Activated T-cell treated with anti-CD3 and anti-CD28 coated beads for 1 hour (primary cell): ENCODE measurements at places on chromosomes 6 and 20.
A peak's percentile ranks its signal among the peaks of the same experiment; 100 is the strongest.

- DNase-seq, result no peak
Observed at GRCh38 chr6:155223646-155224451, 40.0 kb upstream of the CLDN20 start.

DNA sequence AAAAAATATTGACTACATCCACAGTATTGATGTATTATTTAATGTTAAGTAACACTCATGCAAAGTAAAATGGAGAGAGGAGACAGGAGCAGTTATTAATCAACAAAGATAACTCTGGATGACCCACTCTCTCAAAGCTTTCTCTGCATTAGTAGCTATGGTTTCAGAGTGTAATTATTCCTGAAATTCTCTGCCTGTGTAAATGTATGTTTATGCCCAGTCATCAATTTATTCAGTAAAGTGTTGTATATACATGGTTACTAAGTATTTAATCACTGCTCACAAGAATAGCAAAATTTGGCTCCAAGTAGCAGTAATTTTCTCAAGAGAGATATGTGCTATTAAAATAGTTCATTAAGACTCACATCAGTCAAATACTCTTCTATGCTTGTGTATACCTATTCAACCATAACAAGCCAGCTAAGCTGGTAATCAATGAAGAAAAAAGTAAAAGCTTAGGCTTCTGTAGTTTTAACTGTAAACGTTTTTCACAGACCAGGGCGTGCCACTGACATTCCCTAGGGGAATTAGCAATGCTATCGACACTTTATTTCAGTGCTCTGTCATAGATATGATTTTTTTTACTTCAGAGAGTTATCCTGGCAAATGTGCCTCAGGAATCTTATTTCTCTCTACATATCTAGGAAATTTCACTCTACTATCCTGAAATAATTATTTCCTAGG is 54.0 kb upstream of the RAB32 start:
- DNase-seq, result no peak

DNA sequence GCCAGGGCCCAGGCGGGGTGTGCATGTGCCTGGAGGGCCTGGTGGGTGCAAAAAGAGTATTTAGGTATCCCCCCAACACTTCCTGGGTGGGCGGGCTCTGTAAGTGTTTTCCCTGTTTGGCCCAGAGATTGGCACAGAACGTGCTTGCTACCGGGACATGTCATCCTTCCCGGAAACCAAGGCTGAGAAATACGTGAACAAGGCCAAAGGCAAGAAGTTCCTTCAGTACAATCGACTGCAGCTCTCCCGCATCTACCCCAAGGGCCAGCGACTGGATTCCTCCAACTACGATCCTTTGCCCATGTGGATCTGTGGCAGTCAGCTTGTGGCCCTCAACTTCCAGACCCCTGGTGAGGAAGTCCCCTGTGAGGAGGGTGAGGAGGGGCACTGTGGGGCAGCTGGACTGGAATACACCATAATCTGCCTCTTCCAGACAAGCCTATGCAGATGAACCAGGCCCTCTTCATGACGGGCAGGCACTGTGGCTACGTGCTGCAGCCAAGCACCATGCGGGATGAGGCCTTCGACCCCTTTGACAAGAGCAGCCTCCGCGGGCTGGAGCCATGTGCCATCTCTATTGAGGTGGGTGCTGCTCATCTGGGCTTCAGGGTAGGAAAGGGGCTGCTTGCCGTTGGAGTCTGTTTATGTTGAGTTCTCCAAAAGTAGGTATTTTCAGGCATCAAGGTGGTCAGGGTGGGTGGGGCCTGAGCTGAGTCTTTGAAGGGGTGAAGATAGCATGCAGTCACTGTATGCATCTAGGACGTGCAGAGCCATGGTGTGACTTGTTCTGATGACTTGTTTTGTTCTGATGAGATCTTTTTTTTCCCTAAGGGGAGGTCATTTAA is 35.2 kb downstream of the PLCG1 start:
- DNase-seq, result no peak

DNA sequence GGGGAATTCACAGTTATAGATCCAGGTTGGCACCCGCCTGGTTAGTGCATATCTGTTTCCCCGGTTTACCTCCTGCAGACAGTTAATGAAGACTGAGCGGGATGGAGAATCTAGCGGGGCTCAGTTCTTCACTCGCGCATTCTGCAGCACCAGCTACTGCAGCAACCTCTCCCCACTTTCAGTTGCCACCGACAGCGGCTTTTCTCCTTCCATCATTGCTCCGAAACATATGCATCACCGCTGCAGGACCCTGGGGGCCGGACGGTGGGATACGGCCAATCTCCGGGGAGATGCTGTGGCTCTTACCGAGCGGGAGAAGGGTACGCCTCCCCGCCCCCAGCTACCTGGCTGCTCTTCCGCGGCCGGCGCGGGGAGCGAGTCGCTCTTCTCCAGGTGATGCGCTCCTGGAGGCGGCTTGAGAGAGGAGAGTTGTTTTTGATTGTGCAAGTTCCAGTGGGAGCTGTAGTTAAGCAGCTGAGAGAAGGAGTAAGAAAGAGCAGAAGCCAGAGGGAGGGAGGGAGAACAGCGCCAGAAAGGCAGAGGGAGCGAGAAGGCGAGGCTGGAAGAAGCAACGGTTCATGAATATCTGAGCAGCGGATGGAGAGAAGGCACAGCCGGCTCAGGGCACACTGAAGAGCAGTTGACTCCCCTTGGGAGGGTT is at the start of gene SGK1:
Gene SGK1 (minus strand): TSS at position 642 of the 661 bp plus-strand sequence. CDS start 652 bp downstream, outside the sequence.
- peak; percentile 15 for DNase-seq

- no peak for DNase-seq
Observed at GRCh38 chr6:132713352-132714134, at the start of gene VNN1. Gene VNN1 (minus strand): TSS chr6:132714055. CDS start chr6:132714035, 20 bp downstream.

GRCh38 chr6:6366803-6367202 is 46.3 kb upstream of the F13A1 start:
- DNase-seq, result no peak

GRCh38 chr6:11785415-11785773 is 6.8 kb upstream of the ADTRP start:
- DNase-seq, result no peak

GRCh38 chr6:87630746-87631145 is 40.8 kb downstream of the ORC3 start:
- no peak for DNase-seq

- DNase-seq, result no peak
Observed at GRCh38 chr6:18477301-18477941, 90.3 kb downstream of the RNF144B start.

DNA sequence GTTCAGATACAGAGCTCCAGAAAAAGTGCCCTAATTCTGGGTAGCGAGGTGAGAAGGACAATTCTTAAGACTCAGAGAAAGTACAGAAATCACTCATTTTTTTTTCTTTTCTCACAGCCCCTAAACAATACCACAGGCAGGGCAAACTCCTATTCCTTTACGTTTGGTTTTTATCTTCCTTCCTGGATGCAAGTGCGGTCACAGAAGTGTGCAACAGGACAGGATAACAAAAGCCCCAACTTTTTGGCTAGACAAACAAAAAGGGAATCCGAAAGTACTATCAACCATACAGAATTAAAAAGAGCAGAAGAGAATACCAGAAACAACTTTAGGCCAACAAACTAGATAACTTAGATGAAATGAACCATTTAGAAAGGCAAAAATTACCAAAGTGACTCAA is 18.4 kb upstream of the BEND6 start:
- DNase-seq, result no peak

DNA sequence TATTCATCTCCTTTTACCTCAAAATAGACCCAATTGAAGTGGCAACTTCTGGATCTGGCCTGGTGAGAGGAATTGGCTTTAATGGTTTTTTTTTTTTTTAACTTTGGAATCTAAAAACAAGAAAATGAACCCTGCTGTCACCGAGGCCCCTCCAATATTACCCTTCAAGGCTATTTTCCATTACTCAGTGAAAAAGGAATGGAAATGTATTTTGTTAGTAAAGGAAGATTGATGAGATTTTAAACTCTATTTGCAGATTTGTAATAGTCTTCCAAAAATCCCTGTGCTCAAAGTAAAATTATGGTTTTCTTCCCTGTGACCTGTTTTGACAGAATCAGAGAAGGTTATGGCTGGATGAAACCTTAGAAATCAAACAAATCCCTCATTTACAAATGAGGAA is 102.9 kb downstream of the TMEM170B start:
- no peak for DNase-seq

- no peak for DNase-seq
Observed at GRCh38 chr6:20313051-20313450, 88.6 kb upstream of the E2F3 start.

DNA sequence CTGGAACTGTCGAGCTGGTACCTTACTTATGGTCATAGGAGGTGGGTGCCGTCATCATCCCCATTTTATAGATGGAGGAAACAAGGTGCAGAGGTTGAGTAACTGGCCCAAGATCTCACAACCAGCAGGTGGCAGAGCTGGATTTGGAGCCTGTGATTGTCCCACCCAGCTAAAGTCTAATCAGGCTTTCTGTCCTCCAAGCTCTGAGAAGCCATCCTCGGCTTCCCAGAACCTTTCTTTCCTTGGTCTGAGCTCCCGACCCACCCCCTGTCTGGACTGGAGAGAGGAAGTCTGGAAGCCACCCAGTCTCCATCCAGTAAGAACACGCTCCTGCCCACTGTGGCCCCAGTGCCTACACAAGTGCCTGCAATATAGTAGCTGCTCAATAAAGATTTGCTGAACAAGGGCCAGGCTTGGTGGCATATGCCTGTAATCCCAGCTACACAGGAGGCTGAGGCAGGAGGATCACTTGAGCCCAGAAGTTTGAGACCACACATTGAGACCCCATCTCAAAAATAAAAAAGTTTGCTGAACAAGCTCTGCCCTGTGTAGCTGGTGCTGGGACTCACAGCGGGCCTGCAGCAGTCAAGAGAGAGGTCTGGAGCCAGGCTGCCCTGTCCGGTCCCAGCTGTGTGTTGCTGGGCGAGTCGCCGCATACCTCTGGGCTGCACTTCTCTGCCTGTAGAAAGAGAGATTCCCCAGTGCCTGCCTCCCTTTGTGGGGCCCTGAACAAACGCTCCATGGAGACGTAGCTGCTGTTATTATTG is 32.5 kb upstream of the DLGAP4 start:
- DNase-seq, result no peak

GRCh38 chr6:158283304-158283980 is 28.8 kb upstream of the TULP4 start:
- DNase-seq, result no peak

DNA sequence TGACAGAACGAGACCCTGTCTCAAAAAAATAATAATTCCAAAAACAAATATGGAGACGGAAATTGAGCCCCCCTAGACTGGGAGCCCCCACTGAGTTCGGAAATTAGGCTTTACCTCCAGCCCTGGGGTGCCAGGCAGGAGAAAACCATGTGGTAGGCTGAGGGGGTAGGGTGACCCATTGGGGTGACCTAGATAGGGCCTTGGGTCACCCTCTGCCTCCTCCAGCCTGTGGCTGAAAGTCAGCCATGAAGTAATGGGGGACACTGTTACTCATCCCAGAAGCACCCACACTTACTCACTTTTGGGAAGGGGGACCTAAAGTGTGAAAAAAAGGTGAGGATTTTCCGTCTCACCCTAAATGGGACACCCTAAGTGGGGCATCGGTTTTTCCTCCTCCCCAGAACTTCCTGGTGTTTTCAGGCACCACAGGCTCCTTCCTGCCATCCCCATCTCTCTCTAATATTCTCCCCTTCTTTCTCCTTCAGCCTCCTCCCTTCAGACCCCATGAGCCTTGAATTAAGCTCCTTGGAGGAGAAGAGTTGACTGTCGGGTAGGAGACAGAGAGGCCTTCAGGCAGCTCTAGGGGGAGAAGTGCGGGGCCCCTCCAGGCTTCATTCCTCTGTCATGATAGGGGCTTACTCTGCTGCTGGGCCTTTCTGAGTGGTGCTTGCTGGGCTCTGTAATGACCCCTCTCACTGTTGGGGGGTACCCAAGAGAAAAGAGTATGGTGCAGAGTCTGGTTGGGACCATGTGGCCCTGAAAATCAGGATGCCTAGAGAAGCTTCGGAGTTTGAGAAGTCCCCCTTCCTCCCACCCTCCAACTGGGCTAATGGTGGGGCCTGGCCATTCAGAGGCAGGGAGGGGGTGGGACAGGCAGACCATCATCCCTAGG is 2.4 kb downstream of the LTB start:
- peak; percentile 26 for DNase-seq

- DNase-seq, result no peak
Observed at GRCh38 chr6:41707565-41708200, 27.7 kb downstream of the TFEB start.

GRCh38 chr6:128275030-128275429 is 245.4 kb downstream of the PTPRK start:
- no peak for DNase-seq
